ENCODE measurements at places on chromosomes 6 and 20.
A peak's percentile ranks its signal among the peaks of the same experiment; 100 is the strongest.

DNA sequence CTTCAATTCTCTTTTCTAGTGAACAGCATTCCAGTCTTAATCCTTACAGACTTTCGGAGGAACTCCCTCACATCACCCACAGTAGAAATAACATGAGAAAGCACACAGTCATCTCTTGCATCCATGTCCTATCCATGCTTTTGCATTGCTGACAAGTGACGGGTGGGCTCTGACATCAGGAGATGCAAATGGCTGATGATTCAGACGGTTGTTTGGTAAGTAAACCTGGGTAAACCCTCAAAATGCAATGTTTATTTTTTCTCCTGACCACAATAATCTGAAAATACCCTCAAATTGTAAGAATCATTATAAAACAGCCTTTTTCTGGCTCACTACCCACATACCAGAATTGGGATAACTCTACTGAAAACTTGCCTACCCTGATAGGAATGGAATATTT, 792.0 kb downstream of the MAFB start:
- DNase-seq, result peak; percentile 71

- peak; percentile 52 for DNase-seq
Observed at GRCh38 chr20:3312940-3313682, 74.1 kb upstream of the SLC4A11 start.

GRCh38 chr20:46566125-46566524, 15.7 kb upstream of the OCSTAMP start:
- no peak for DNase-seq

GRCh38 chr6:2743280-2744208, 7.2 kb downstream of the MYLK4 start:
- DNase-seq, result no peak

DNA sequence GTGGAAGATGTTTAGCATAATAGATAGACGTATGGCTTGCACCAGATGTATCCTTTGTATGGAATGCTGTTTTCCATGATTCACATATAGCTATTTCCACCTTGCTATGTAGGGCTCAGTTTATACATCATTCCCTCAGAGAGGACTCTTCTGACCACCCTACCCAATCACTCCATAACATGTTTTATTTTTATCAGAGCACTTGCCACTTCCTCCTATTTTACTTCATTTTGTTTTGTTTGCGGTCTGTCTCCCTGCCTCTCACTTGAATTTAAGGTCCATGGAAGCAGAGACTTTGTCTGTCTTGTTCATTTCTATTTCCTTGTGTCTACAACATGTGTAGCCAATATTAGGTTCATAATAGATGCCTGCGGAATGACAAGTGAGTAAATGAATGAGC, 266.9 kb upstream of the CITED2 start:
- no peak for DNase-seq

DNA sequence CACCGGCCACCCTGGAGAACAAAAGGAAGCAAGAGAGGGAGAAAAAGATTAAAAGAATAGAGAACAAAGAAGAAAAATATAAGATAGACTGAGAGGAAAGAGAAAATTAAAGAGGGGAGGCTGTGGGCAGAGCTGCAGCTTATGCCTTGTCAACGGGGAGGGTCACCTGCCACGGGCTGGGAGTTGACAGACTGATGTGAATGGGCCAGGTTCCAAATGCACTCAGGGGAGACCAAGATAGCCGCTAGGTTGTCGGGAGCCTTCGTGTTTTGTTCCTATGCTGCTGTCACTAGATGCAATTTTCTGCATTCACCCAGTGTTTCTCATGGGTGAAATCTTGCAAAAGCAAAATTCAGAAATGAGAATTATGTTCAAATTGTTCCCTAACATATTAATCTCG, 119.6 kb upstream of the MTHFD1L start:
- DNase-seq, result no peak

GRCh38 chr6:146856296-146856695, 257.5 kb downstream of the ADGB start:
- no peak for DNase-seq

DNA sequence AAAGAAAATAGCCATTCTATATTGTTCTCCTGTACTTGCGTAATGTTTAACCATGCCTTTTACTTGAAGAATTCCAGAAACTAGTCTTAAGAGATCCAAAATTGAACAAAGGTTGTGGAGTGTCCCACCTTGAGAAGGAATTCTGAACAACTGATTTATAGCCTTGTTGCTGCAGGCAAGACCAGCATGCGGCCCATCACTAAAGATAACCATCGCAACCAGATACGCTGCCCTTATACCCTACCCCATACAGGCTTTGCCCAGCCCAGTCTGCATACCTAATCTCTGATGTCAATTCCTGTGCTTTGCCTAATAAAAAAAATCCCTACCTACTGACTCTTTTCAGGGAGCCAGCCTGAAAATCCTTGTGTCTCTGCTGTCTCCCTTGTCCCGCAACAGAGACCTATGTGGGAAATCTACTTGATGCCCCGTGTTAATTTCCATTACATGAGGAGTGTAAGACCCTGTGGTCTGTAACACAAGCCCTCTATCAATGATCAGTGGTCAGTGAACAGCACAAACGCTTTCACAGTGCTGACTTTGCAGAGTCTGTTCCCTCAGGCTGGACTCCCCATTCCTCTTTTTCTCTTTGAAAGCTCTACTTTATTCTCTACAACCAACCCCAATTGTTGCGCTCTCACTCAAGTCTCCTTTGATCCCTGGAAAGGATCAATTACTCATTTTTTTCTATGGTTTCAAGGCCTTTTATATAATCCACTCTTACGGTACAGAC, 125.7 kb upstream of the BTBD3 start:
- DNase-seq, result no peak

DNA sequence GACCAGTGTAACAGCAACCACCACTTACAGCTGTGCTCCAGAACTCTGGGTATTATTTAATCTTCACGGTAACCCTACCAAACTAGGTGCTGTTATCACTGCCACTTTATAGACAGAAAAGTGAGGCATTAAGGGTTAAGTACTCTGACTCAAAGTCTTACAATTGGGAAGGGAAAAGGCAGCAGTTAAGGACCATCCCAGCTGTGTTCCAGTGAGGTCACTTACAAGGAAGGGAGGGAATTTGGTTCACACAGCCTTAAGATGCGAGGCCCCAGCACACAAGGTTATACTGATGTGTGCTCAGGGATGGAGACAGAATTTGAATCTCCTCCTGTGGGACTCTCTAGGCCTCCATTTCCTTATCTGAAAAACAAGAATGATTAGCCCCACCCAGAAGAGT, 46.7 kb downstream of the TRERF1 start:
- no peak for DNase-seq

- no peak for DNase-seq
Observed at GRCh38 chr6:126015863-126016262, 29.5 kb downstream of the TRMT11 start.

DNA sequence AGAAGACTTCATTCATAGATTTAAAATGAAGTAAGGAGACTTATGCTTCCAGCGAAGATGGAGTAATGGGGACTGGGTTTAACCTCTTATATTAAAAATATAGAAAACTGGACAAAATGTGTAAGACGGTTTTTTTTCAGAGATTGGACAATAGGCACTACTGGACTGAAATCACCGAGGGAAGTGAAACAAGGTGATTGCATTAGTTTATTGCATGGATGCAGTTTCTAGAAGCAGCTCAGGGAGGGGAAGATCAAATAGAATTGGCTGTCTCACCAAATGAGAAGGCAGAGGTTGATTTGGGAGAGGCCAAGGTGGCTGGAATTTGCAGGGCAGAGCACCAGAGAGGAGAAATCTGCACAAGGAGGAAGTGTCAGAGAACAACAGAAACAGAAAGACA, 162.6 kb downstream of the DNAH8 start:
- DNase-seq, result no peak
